ENCODE measurements at places on chromosomes 2 and 18. TPM values are rescaled to one million over a fixed set of nuclear protein-coding genes. Genes with fewer than 3 reads are reported as not detected.
A peak's percentile ranks its signal among the peaks of the same experiment; 100 is the strongest.

KLHL41 gene
- 3,641 TPM for polyA plus RNA-seq

GCFC2 gene
- polyA plus RNA-seq = 32.8 TPM

- DNase-seq = no peak
These were observed 67.6 kb downstream of the SDC1 start for GRCh38 chr2:20157193-20157891.

- no peak for DNase-seq
These were observed 86.9 kb downstream of the SESTD1 start for GRCh38 chr2:179177694-179178093.

DNA sequence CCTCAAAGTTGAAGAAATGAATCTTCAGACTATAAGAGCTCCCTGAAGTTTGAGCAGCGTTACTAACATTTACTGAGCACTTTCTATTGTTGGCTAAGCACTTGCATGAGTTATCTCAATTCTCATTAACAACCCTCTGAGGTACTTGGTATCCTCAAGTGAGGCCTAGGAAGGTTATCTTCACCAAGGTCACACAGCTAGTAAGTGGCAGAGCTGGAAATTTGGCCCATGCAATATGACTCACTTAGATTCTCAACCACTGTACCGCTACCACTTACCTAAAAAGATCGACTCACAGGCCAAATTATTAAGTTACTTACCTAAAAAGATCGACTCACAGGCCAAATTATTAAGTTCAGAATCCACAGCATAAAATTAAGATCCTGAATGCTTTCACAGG lies 8.7 kb upstream of the METAP1D start:
- no peak for DNase-seq

CXXC1 gene
- 33.2 TPM for polyA plus RNA-seq

DNA sequence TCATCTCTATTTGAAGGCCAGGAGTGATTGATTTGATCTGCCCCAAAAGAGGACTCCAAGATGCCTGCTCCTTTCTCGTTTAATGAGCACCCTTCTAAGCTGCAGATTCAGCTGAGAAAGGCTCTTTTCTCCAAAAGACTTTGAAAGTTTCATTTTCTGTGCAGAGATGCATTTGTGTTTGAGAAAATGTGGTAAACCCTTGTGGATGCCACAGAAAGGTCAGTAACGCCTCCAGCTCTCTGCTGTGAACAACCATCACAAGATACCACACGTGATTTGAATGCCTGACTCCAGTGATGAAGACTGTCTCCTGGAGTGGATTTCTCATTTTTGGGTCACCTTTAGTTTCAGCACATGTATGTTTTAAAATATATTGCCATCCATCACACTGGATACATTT lies 35.0 kb upstream of the CCDC85A start:
- DNase-seq = no peak

DNA sequence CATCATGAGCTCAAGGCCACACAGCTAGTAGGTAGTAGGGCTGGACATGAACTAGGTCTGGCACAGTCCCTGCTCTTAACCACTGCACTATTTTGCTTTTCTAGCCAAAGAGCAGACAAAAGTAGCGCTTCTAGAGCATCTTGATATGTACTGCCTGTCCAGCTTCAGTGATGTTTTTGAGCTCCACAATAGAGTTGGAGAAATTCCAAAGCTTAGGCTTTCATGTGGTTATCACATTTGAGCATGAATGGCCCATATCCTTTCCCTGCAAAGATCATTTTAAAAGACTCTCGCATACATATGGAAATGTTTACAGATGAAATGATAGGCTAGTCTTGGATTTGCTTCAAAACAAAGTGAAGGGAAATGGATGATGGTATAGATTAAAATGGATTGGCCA lies 128.7 kb downstream of the MAP3K20 start:
- DNase-seq = no peak

DNA sequence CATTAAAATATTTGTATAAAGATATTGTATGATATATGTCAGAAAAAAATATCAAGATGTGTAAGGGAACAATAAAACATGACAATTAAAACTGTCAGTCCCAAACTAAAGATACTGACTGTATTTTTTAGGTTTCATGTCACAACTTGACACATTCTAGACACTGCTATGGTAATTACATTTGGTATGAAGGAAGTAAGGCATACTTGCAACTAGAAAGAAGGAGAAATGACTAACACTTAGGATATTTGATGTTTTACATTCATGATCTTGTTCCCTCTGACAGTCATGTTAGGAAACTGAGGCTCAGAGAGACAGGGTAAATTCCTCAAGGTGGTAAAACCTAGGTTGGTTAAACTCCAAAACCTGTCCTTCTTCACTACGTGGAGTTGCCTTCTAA lies 68.3 kb downstream of the TMEFF2 start:
- DNase-seq = no peak

CENPA gene
- polyA plus RNA-seq = 5.3 TPM

- no peak for DNase-seq
These were observed 155.5 kb downstream of the CD8B2 start for GRCh38 chr2:106642679-106643078.

CCDC102B gene
- 16.0 TPM for polyA plus RNA-seq

TRIM54 gene
- 69.8 TPM for polyA plus RNA-seq

DNA sequence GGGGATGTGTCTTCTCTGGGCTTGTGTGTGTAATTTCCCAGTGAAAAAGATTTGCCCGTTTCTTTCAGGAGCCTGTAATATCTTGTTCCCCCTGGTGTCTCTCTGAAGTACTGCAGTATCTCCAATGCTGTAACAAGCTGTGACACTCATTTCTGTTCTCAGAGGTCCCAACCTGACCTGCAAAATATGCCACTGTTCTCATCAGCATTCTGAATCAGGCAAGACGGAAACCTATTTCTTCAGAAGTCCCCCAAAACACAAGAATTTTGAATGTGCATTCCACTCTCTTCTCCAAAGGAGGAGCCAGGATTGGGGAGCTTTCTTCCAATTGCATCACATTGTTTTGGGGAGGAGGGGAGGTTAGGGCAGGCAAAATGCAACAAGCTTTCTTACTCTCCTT lies 77.0 kb upstream of the CNGA3 start:
- DNase-seq = peak; percentile 29

DNA sequence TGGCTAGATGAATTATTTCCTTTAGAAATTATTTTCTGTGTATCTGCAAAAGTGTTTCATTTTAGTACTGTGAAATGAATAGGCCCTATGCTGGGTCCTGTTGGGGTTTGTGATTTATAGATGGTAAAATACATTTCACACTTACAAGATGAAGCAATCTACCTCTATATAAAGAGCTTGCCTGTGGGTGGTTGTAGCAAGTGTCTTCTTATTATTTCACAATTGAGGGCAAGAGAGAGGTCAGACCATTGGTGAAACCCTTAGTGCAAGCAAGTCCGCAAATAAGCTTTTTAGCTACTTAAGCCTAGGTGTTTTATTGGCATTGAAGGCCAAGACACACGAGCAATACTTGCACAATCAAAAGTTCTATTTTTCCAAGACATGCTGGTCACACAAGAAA lies 153.1 kb downstream of the FMNL2 start:
- no peak for DNase-seq

GRCh38 chr2:143150287-143150686 lies 21.1 kb downstream of the ARHGAP15 start:
- no peak for DNase-seq

DNA sequence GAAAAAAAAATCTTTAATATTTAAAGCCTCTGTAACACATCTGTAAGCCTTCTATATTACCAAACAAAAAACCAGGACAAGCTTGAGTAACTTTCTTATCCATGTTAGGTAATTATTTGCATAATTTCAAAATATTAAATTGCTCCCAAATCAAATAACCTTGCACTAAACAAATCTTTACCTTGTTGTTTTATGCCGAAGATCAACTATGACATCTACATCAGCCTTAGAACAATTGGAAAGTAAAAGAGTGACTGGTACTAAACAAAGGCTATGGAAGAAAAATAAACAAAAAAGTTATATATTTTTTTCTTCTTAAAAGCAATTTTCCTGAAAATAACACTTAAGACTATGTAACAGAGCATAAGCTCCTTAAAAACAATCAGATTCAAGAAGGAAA lies 71.2 kb upstream of the SLC25A52 start:
- no peak for DNase-seq

- DNase-seq = no peak
These were observed 69.3 kb downstream of the PSMG2 start for GRCh38 chr18:12772111-12772510.
